Activated T-helper 1 cell treated with anti-CD3 and anti-CD28 coated beads, Interleukin-2, amount 50 U/mL, for 16 hours (primary cell): ENCODE measurements at places on chromosomes 13 and 19.

- DNase-seq: no peak
Observed at GRCh38 chr19:49327878-49328544, 3.0 kb upstream of the SLC6A16 start.

GRCh38 chr19:7783991-7784423 is 21.0 kb downstream of the CLEC4M start:
- no peak for DNase-seq

GRCh38 chr19:19613506-19613905 is 5.0 kb downstream of the PBX4 start:
- no peak for DNase-seq

GRCh38 chr19:46232029-46232428 is 2.5 kb downstream of the IGFL1 start:
- DNase-seq: no peak

- no peak for DNase-seq
Observed at GRCh38 chr13:25982907-25983306, 68.9 kb downstream of the SHISA2 start.

DNA sequence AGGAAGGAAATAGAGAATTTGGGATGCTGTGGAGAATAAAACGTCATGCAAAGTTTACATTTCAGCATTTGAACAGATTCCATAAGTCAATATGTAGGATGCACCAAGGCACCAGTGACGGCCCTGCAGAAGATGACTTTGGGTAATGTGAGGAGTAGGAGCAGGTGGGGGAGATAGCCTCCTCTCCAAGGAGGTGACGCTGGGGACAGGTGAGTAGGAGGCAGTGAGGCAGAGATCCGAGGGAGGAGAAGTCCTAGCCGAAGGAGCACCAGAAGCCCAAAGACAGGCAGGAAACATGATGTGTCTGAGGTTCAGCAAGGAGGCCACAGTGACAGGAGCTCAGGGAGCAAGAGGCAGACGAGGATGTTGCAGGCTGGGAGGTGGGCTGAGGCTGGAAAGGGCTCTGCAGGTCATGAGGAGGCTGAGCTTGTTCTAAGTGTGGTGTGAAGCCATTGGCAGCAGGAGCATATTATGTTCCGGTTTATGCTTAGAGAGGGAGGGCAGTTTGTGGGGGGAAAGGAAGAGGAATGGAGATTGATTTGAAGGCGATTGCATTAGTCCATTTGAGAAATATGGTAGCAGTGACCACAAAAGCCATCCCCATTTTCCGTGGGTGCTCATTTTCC is 55.7 kb upstream of the C1QTNF9 start:
- DNase-seq: no peak

GRCh38 chr19:5349041-5349440 is 8.4 kb upstream of the PTPRS start:
- no peak for DNase-seq

DNA sequence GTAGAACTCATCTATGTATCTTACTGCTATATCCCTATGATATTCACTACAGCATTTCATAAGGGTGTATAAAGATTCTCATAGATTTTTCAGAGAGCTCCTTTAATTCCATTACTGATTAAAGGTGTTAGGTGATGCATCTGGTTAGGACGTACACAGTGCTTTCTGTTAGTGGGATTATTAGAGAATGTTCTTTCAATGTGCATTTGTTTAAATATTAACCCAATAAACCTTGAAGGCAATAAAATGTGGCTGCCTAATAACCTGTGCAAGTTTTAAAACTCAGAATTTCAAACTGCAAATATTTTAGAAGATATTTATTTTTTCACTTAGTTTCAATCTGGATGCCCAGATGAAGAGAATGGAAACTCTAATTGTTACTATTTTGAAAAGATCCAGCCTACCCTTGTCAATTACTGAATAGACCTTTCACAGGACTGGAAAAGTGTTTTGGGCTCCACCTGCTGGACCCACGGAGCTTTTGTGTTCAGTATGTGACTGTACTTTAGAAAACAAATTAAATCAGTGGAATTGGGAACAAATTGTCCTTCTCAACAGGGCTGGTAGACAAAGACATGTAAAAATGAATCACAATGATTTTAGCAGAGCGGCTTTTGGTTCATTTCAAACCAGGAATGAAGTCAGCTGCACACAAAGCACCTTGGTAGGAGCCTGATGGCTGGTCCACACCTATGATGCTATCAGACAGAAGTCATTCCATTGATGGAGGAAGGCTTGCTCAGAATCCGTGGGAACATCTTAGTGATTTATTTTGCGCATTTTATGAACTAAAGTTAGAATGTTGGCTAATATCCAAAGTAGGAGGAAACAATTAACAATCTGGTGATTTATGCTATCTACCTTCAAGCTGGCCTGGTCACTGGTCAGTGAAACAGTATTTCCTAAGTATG is 89.4 kb upstream of the RAP2A start:
- DNase-seq: no peak

DNA sequence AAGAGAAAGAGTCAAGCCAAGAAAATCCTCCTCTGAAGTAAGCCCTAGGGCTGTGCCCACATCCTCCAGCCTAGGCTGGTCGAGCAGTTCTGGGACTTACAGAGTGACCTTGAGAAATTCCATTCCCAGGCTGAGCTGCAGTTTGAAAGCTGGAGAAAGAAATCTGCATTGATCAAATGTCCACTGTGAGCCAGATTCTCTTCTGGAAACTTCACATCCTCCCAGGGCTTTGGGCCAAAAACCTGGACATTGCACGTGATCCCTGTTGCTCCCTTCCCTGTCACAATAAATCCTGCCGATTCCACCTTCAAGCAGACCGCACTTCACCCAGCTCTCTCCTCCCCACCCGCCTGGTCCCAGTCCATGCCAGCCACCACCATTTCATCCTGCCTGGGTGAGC is 15.7 kb downstream of the TMEM143 start:
- DNase-seq: no peak

DNA sequence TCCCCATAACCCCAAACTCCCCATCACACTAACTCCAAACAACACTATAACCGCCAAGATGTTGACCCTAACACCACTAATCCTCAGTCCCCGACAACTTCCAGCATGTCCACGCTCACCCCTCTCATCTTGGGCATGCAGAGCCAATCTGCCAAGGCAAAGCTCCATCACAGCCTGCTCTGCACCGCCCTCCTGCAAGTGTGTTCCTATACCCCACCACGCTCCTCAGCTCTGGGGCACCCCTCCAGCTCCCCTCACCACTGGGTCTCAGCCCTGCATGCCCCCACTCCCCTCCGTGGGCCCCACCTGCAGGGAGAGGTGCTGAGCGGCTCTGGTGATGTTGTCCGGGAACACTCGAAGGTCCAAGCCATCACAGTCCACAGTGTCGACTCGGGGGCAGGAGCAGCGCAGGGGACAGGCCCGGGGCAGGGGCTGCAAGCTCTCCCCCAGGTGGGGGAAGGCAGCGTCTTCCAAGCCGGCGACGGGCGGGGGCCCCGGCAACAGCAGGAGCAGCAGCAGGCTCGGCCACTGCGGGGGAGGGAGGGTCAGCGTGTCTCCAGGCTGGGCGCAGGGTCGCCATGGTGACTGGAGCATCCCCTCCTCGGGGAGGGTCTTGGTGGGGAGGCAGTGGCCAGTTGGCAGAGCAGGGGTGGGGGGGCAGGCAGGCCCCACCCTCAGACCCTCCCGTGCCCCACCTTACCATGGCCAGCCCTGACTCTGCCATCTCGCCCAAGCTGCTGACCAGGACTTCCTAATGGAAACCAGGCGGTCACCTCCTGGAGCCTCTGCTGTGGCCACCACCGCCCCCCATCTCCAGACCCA is 527 bp downstream of the PODNL1 start:
- DNase-seq: no peak

- DNase-seq: no peak
Observed at GRCh38 chr19:49801966-49802661, 11.0 kb downstream of the FUZ start.

DNA sequence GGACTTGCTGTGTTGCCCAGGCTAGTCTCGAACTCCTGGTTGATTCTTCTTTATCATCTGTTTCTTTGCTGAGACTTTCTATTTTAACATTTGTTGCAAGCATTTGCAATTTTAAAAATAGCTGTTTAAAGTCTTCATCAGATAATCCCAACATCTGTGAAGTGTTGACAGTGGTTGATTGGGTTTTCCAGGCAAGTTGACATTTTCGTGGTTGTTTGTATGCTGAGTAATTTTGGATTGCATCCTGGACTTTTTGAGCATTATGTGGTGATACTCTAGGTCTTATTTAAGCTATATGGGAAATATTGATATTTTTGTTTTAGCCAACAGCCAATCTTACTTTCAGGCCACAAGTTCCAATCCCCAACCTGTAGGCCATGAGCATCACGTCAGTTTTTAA is 25.1 kb downstream of the AP1M1 start:
- no peak for DNase-seq

DNA sequence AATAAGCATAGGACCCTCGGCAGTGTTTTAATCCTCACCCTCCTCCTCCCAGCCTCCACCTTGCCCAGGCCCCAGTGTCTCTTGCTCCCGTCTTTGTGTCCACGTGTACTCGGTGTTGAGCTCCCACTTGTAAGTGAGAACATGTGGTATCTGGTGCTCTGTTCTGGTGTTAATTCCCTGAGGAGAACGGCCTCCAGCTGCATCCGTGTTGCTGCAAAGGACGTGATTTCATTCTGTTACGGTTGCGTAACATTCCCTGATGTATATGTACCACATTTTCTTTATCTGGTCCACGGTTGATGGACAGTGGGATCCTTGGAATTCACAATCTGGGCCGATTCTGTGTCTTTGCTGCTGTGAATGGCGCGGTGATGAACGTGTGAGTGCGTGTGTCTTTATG is 44.7 kb upstream of the TFDP1 start:
- no peak for DNase-seq

DNA sequence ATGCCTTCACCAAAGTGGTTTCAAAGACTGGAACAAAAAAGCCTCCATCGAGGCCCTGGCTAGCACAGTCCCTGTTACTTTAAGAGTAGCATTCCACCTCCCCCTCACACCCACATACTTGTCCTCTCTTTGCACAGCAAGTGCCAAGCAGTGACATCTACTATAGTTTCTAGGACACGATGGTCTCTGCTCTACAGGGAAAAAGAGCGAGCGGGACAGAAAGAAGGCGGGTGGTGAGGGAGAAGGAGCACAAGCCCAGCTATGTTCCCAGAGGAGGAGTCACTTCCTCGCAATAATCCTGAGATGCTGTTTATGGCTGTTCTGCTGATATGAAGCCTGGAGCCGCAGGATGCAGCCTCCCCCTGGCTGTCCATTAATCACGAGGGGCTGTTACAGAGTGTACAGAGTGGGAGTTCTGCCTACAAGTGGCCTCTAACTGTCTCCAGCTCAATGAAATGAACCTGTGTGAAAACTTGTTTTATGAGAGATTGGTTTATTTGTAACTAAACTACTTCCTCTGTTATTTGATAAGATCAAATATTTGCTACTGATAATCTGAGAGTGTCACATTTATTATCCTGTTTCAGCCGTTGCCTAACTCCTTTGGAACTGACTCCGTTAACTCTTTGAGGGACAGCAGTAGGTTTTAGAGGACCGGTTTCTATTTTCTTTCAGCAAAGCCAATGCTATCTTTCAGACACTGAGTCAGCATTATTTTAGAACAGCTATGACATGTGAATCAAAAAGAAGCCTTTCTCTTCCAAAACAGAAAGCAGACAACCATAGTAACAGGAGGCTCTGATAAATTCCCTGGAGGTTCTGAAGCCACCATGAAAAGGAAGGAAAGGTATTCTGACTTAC is 208.0 kb downstream of the SPRY2 start:
- no peak for DNase-seq

DNA sequence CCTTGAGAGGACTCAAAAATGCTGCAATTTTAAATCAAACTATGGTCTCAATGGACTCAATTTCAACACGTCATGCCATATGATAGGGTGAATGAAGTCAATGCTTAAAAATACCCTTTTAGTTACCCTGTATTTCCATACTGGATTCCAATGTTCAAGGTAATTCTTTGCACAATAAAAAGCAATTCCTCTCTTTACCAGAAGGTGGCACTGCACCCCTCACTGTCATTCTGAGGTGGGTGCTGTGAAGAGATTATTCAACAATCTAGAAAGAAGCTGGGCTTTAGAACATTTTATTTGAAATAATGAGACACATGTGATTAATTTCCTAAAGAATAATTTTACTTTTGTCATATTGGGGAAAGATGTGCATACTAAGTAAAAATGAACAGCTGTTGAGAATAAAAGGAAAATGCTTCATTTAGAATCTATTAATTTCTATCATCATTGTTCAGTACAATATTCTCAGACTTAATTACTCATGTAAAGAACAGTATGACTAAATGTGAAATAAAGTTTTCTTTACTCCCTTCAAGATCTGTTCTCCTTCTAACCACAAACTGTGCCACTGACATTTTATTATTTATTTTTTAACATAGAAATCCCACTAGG is 789.1 kb downstream of the GPC5 start:
- no peak for DNase-seq

DNA sequence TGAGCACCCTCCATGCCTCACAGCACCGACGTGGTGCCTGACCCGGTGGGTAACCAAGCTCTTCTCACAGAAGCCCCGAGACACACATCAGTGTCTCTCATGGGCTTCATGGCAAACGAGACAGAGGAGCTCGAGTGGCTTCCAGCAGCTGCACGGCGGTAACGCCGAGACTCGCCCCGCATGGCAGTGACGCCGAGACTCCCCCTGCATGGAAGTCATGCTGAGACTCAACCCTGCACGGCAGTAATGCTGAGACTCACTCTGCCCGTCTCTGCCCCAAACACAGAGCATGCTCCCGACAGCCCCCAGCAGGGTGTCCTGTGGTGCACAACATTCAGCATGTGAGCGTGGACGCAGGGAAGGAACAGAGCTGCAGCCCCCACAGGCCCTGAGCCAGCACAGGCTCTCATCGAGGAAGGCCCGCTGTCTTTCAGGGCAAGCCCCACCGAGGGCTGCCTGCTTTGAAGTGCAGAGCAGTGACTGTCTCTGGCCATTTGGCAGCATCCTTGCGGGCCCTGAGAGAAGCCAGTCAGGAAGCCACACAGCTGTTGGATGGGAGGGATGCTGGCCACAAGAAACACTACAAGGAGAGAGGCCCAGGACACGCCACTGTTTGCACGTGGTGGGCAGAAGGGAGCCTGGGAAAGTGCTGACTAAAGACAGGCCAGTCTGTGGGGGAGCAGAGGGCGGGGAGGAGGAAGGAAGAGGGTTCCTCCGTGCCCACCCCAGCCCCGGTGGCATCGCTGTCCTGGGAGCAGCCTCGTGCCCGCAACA is 9.5 kb downstream of the GAS6 start:
- DNase-seq: no peak
